ENCODE measurements at places on chromosomes 11 and 22. TPM values are rescaled to one million over a fixed set of nuclear protein-coding genes. Genes with fewer than 3 reads are reported as not detected.
A peak's percentile ranks its signal among the peaks of the same experiment; 100 is the strongest.

DNA sequence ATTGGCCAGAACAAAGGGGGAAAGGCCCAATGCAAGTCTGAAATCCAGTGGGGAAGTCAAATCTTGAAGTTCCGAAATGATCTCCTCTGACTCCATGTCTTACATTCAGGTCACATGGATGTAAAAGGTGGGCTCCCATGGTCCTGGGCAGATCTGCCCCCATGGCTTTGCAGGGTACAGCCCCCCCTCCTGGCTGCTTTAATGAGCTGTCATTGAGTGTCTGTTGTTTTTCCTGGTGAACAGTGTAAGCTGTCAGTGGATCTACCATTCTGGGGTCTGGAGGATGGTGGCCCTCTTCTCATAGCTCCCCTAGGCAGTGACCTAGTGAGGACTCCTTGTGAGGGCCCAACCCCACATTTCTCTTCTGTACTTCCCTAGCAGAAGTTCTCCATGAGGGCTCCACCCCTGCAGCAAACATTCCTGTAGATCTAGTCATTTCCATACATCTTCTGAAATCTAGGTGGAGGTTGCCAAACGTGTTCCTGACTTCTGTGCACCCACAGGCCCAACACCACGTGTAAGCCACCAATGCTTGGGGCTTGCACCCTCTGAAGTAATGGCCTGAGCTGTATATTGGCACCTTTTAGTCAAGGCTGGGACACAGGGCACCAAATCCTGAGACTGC, 9.3 kb downstream of the CARD18 start:
- no peaks in the 10 kb centered on the region for H3K4me1 ChIP-seq
- H3K4me3 ChIP-seq: no peak overlapping the region
- no peak overlapping the region for H3K27ac ChIP-seq
- no peak for DNase-seq
- H3K27me3 ChIP-seq: no peaks in the 10 kb centered on the region

DNA sequence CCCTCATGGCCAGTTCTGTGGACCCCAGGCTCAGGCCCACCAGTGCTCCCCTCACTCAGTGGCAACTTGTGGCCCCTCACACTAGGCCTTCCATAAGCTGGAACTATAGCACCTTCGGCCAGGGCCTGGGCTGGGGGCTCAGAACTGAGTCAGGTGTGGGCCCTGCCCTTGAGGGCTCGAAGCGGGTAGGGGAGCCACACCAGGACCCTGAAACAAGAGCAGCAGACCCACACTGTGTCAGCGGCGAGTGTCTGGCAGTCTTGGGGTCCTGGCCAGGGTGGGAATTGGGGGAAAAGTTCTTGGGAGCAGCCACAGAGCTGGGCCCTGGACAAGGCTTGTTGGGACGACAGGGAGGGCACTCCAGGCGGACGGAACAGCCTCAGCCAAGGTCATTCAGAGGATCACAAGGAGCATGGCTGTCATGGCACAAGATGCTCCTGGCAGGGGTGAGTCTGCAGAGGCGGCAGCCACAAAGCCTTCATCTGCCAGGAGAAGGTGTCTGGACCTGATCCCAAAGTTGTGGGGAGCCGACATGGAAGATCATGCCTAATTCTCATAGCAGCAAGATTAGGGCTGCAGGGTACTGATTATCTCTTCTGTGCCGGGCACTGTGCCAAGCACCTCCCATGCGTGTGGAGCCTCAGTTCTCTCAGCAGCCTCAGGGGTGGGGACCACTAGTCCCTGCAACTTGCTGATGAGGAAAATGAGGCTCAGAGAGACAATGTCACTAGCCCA, 50.7 kb downstream of the SHISAL1 start:
- no peaks in the 10 kb centered on the region for H3K4me1 ChIP-seq
- H3K36me3 ChIP-seq: no peaks in the 10 kb centered on the region
- no peak overlapping the region for H3K27ac ChIP-seq
- peaks cover 7% of the 10 kb centered on the region for H3K27me3 ChIP-seq
- H3K4me3 ChIP-seq: no peak overlapping the region
- peak; percentile 10 for DNase-seq

The GGTLC3 gene
- not detected for total RNA-seq

DNA sequence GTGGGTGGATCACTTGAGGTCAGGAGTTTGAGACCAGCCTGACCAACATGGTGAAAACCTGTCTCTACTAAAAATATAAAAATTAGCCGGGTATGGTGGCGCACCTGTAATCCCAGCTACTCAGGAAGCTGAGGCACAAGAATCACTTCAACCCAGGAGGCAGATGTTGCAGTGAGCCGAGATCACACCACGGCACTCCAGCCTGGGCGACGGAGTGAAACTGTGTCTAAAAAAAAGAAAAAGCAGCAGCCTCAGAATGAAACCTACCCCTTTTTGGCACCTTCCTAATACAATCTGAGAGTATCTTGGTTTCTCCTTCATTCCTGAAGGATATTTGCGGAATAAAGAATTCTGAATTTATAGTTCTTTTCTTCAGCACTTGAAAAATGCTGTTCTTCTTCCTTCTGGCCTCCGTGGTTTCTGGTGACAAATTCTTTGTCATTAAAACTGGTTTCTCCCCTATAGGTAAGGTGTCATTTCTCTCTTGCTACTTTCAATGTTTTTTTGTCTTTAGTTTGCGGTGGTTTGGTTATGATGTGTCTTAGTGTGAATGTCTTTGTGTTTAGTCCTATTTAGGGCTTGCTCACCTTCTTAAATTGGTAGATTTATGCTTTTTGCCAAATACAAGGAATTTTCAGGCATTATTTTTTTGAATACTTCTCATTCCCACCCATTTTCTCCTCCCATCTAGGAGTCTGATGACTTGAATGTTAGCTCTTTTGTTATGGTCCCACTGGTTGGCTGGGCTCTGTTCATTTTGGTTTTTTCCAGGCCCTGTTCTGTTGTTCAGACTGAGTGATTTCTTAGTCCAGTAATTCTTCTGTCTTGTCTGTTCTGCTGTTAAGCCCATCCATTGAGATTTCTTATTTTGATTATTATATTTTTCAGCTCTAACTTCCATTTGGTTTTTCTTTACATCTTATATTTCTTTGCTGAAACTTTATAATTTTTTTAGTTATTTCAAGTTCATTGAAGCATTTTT, 15.4 kb downstream of the ASRGL1 start:
- no peaks in the 10 kb centered on the region for H3K36me3 ChIP-seq
- H3K27me3 ChIP-seq: no peaks in the 10 kb centered on the region
- no peak for DNase-seq
- H3K4me1 ChIP-seq: no peaks in the 10 kb centered on the region

The EPS8L2 gene
- total RNA-seq: 5.6 TPM

- no peak overlapping the region for H3K4me3 ChIP-seq
- DNase-seq: no peak
- no peak overlapping the region for H3K27ac ChIP-seq
- H3K4me1 ChIP-seq: no peaks in the 10 kb centered on the region
These were observed 22.7 kb upstream of the OPCML start for GRCh38 chr11:133555034-133555433.

DNA sequence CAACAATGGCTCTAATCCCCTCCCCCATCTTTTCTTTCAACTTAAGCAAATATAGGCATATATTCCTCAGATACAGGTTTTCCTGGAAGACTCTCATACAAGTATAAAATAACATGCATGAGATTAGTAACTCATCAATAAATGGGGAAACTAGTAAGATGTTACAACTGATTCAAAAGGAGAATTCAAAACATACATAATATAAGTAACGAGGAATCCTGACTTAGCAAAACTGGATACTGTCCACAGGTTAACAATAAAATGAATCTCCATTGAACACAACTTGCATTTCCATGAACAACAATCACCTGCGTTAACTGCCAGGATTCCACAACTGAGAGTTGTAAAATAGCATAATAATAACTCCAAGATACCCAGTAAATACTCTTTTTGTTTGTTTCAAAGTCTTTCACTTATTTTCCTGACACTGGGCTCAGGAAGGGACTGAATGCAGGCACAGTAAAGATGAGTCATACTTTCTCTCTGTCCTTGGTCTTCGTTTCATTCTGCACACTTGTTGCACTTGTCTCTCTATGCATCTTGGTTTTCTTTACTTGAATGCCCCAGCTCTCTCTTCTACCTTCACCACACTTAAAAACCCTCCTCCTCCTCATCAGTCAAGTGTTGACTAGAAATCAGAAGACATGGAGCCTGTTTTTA, 8.1 kb downstream of the APIP start:
- H3K4me1 ChIP-seq: peaks cover 4% of the 10 kb centered on the region
- H3K36me3 ChIP-seq: peaks cover 21% of the 10 kb centered on the region
- no peak overlapping the region for H3K4me3 ChIP-seq
- H3K27ac ChIP-seq: no peak overlapping the region
- no peaks in the 10 kb centered on the region for H3K27me3 ChIP-seq
- DNase-seq: no peak

The OMP gene
- total RNA-seq: not detected

- no peaks in the 10 kb centered on the region for H3K36me3 ChIP-seq
- no peaks in the 10 kb centered on the region for H3K4me1 ChIP-seq
- peaks cover 1% of the 10 kb centered on the region for H3K27me3 ChIP-seq
- H3K4me3 ChIP-seq: no peak overlapping the region
- DNase-seq: no peak
These were observed 104.5 kb upstream of the TEAD1 start for GRCh38 chr11:12569499-12570425.

The RFPL1 gene
- total RNA-seq: not detected

DNA sequence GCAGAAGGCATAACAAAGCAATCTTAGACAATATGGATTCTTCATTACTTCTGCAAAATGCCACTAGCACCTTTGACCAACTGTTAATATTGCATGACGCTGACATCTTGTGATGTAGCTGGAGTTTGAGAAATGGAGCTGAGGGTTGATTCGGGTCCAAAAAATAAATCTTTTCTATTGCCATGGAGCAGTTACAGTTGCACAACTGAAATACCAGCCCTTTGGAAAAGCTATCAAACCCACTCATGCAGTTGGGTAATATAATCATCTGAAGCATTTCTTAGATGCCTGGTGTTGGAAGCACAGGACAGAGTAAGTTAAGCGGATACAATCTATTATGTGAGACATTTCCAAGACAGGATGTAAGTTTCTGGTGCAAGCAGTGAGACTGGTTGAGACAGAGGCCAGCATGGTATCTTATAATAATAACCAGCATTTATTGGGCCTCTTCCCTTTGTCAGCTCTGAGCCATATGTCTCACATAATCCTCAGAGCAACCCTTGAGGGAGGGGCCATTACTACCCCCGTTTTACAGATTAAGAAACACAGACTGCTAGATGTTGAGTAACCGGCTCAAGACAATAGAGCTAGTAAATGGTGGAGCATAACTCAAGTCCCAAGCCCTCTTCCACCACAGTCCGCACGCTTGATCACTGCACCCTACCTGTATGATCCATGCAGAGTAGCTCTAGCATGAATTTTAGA, 74.9 kb upstream of the CAPRIN1 start:
- H3K4me1 ChIP-seq: no peaks in the 10 kb centered on the region
- no peak for DNase-seq
- H3K27me3 ChIP-seq: peaks cover 4% of the 10 kb centered on the region

GRCh38 chr11:47881145-47881544, 33.0 kb upstream of the NUP160 start:
- peak overlapping the region; percentile 31 for H3K27ac ChIP-seq
- no peaks in the 10 kb centered on the region for H3K27me3 ChIP-seq
- H3K4me1 ChIP-seq: peaks cover 34% of the 10 kb centered on the region
- no peak for DNase-seq
- H3K4me3 ChIP-seq: no peak overlapping the region

DNA sequence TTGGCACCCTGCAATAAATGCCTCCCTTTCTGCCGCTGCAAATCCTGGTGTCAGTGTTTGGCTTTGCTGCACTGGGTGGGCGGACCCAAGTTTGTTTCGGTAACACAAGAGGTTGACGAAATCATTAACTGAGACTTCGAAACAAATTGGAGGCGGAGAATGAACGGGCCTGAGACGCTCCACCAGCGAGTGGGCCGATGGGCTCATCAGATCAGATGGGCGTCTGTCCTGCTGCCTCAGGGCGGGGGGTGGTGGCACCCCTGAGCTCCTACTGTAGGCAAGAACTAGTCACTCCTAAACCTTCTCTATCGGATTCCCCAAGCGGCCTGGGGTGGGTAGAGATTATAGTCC, 918 bp upstream of the CAPN5 start:
- peak overlapping the region; percentile 85 for H3K4me3 ChIP-seq
- peak overlapping the region; percentile 54 for H3K27ac ChIP-seq
- H3K36me3 ChIP-seq: no peaks in the 10 kb centered on the region
- no peak for DNase-seq

The USH1C gene
- total RNA-seq: not detected

The FOLH1 gene
- total RNA-seq: not detected

The OR51B5 gene
- total RNA-seq: not detected

- DNase-seq: no peak
- no peaks in the 10 kb centered on the region for H3K36me3 ChIP-seq
These were observed 24.5 kb downstream of the RSPH14 start for GRCh38 chr22:23117275-23117674.

DNA sequence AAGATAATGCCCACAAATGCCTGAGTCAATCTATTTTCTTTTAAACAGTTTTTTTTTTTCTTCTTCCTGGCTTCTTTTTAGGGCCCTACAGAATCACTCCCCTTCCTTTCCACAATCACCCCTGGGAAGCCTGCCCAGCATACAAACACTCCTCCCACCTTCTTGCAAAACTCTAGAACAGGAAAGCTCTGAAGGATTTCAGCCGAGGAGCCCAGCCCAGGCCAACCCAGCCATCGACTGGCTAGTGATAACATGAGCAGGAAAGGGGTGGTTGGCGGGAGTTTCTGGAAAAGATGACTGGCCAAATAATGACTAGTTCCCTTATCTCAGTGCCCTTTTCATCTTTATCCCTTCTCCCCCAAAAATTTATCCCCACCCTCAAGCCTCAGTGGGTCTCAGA, 68.2 kb downstream of the USP35 start:
- DNase-seq: no peak
- no peak overlapping the region for H3K4me3 ChIP-seq
- H3K27ac ChIP-seq: no peak overlapping the region
- H3K36me3 ChIP-seq: no peaks in the 10 kb centered on the region

DNA sequence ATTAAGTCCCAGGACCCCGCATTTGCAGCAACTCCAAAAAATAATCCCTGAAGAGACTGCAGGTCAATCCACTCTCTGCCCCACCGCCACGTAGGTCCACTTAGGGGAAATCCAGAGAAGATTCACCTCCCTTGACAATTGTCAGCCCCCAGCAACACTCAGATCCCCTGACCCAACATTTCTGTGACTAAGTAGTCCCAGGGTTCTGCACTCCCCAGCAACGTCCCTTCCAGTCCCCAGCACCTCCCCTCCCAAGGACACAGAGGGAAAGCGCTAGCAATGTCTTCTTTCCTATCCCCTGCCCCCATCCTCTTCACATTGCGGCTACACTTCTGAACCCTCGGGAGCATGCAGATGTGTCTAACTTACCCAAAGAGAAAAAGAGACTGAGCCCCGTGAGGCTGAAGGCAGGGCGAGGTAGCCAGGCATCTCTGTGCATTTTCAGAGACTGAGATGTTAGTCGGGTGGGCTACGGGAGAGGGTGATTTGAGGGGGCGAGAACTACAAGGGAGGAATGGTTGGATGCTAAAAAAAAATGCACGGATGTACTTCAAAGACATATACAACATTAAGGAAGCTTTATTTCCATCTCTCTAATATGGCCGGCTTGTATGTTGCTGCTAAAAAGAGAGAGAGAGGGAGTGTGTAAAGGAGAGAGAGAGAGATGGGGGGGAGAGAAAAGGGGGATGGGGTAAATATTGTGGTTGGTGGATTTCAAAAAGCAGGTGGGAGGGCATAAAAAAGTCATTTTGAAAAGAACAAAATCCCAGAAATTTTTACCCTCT, at the start of gene SCN2B:
Gene SCN2B, minus strand, starts transcription at position 647 of the 785 bp plus-strand sequence. Its CDS starts 208 bp downstream, at position 439.
- no peak within 1 kb of the TSS for H3K4me3 ChIP-seq
- H3K36me3 ChIP-seq: no peaks in the 10 kb centered on the region
- H3K27me3 ChIP-seq: peaks cover 18% of the 10 kb centered on the region
- H3K27ac ChIP-seq: no peak within 1 kb of the TSS
